Mammary epithelial cell (primary cell): ENCODE measurements at places on chromosomes 12 and 14. TPM values are rescaled to one million over a fixed set of nuclear protein-coding genes. Genes with fewer than 3 reads are reported as not detected.

GRCh38 chr12:1859643-1860042 lies 39.3 kb downstream of the LRTM2 start:
- peak; percentile 14 for DNase-seq

GRCh38 chr14:102805371-102805891 lies 28.2 kb downstream of the TRAF3 start:
- peak; percentile 28 for DNase-seq

DNA sequence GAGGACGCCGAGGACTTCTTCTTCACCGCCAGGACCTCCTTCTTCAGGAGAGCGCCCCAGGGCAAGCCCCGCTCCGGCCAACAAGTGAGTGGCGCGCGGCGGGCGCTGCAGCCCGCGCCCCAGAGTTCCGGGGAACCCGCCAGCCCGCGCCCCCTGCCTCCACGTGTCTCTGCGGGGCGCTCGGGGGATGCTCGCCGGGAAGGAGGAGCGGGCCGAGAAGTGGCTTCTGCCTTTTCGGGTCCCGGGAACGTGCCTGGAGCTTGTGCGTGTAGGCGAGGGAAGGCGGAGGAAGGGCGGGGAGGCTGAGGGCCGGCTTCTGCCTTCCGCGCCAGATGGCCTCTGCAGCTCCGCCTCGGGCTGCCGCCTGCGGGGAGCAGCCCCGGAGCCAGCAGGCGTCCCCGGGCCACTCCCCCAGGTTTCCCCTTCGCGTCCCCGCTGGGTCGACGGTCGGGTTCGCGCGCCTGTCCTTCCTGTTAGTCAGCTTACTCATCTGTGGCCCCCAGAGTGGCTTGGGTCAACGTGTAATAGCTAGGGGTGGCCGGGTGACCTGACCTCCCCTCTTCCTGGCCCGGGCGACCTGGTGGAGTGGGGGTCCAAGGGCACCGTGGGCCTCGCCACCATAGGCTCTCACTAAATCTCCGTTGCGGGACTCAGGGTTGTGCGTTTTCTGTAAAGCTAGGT lies 505 bp downstream of the RASSF3 start:
- DNase-seq: peak; percentile 59

- no peak for DNase-seq
Observed at GRCh38 chr14:103443111-103443510, 57.9 kb downstream of the MARK3 start.

DNA sequence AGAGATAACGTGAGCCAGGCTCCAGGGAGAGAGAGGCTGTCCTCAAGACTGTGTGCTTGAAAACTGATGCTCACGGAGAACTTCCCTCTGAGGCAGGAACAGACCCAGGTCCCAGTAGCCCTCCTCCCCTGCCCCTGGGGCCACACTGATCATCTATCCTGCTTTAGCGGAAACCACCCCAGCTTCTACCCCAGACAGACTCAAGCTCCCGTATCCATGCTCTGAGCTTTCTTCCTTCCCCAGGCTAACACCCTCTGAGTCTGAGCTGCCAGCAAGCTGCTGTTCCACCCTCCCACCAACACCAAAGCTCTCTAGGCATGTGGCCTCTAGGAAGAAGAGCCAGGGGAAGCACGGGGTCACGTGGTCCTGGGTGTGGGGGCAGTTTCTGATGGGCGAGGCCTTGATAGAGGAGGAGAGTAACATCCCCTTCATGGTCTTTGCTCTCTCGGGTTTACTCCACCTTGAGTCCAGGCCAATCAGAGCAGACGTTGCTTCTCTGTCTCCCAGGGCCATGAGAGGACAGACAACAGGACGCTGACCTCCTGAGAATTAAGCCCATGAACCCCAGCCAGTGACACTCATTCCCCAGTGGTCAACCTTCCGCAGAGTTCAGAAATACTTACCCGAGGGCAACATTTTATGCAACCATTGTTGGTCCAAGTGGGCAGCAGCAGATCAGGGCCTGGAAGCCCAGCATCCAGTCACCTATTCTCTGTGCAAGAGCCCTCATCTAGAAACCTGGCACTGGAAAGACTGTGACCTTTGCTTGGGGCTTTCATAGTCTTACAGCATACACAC lies 1.4 kb downstream of the PCK2 start:
- peak; percentile 23 for DNase-seq

- no peak for DNase-seq
Observed at GRCh38 chr14:103708750-103709187, 6.5 kb downstream of the XRCC3 start.

Gene KNTC1
- total RNA-seq: 13.6 and 32.9 TPM in 2 replicates

Gene PTCSC3
- total RNA-seq: not detected

Gene MYH6
- total RNA-seq: not detected
